ENCODE measurements at places on chromosomes 7 and 10. TPM values are rescaled to one million over a fixed set of nuclear protein-coding genes. Genes with fewer than 3 reads are reported as not detected.

LRRC4 gene
- total RNA-seq: not detected

- DNase-seq: no peak
Measured at GRCh38 chr10:131679926-131680325, 220.9 kb upstream of the PPP2R2D start.

DNA sequence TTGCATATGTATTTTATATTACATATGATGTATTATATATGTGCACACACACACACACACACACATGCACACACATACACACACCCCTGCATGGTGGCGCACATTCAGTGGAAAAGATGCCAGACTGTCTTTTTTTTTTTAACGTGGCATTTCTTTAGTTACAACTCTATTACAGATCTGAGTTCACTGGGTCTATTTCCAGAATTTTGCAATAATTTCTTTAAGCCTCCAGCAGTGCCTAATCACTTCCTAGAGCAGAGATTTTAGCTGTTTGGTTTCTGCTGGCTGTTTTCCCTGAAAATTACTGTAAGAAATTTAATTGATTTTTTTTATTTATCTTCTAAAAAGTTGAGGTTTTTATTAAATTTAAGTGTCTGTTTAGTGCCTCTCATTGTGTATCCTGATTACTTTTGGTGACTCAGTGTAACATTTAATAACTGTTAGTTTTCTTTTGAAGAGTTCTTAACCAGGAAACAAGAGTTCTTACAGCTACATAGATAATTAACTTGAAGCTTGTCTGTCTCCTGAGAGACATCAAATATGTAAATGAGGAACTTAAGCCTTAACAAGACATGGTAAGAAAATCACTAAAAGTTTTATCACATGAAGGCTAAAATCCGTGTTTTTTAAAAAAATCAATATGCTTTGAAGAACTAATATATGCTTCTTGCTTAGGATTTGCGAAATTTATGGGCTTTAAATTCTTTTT is 232.0 kb downstream of the MDFIC start:
- DNase-seq: no peak

LIPM gene
- total RNA-seq: not detected

DNA sequence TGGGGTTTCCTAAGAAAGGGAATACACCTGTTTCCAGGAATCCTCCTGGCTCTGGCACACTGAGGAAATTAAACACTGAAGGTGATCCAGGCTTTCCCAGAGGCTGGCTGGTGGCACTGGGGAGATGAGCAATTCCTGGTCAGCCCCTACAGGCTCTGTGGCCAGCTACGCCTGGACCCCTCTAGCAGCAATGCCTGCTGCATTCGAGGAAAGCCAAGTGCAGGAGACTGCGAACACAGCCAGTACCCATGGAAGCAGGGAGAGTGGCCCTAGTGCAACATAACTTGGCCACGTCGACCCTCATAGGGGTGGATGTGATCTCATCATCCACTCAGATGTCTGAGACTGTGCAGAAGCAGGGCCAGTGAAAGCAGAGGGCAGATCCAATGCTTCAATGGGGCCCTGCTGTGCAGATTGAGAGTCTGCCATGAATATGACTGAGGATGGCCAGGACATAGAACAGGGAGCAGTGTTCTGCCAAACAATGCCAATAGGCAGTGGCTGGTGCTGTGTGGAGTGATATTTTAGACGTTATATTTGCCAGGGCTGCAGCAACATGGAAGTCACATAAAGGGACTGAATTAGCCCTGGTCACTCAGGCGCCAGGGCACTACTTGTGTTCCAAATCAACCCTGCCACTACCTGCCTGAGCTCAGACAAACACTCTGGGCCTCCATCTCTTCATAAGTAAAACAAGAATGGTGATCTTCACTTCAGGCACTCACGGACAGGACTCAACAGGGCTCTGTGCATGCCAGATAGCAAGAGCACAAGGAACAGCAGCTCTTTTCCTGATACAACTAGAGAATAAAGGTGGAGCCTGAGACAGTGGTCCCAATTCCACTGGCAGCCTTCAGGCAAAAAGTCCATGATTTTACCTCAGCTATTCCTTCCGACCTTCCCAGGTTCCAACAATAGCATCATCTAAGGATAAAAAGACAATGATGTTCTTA is 2.4 kb downstream of the ZNF488 start:
- no peak for DNase-seq

DNA sequence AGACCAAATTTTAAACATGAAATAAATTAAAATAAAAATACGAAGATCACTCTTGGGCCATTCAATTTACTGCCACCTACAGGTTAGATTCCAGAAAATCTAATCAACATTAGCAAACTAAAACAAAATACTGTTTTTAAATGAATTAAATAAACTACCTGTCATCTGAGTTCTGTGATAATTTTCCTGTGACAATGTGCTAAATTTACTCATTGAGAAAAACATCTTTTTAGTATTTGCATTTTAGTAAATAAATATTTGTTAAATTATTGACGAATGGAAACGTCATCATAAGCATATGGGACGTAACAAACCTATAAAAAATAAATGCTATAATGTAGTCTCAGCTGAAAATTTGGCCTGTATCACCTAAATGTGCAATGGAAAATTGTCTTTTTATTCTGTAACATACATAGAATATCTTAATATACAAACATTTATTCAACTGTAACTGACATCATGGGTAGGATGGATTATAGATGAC is 72.1 kb downstream of the ITGB8 start:
- DNase-seq: no peak
